ENCODE measurements at places on chromosomes 12 and 14.

DNA sequence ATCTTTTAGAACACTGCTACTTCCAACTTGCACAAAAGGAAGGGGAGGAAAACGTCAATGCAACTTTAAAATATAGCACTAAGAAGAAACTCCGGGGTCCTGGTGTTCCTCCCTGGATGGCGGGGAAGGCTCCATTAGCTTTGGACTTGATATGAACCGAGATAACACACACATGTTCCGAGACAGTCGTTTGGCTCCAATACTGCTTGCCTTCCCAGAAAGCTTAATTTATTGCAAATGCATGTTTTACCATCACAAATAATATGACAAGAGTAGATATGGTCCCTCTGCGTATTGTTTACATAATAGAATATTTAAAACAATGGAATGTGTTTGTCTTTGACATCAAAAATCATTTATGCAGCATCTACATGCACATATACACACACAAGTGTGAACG lies 87.6 kb upstream of the CLMN start:
- DNase-seq = no peak

GRCh38 chr14:77872983-77873382 lies 73.1 kb downstream of the ADCK1 start:
- DNase-seq = no peak

- no peak for DNase-seq
Measured at GRCh38 chr14:72775923-72776554, 117.9 kb downstream of the DPF3 start.

- DNase-seq = no peak
Measured at GRCh38 chr12:24591079-24591626, 357.7 kb downstream of the BCAT1 start.

DNA sequence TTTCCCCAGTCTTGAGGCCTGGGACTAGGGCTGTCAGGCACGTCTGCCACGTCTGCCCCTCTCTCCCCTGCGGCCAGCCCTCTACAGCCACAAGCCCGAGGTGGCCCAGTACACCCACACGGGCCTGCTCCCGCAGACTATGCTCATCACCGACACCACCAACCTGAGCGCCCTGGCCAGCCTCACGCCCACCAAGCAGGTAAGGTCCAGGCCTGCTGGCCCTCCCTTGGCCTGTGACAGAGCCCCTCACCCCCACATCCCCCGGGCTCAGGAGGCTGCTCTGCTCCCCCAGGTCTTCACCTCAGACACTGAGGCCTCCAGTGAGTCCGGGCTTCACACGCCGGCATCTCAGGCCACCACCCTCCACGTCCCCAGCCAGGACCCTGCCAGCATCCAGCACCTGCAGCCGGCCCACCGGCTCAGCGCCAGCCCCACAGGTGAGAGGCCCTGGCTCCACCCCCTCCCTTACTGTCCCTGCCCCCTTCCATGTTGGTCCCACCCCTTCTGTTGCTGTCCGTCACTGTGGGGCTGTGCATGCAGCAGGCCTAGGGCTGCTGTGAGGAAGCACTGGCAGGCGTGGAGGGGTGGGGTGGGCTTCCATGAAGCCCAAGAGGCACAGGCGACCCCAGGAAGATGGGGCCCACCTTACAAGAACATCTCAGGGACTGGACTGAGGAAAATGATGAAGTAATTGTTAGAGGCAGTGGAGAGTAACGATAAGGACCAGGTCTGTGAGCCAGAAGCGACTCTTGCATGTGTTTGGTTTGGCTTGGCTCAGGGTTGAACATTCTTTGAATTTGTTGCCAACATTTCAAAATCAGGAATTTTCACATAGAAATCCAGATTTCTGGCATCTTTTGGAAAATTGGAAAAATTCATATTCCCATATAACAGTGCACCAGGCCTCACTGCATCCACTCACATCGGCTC lies 16.8 kb downstream of the C12orf43 start:
- DNase-seq = no peak

DNA sequence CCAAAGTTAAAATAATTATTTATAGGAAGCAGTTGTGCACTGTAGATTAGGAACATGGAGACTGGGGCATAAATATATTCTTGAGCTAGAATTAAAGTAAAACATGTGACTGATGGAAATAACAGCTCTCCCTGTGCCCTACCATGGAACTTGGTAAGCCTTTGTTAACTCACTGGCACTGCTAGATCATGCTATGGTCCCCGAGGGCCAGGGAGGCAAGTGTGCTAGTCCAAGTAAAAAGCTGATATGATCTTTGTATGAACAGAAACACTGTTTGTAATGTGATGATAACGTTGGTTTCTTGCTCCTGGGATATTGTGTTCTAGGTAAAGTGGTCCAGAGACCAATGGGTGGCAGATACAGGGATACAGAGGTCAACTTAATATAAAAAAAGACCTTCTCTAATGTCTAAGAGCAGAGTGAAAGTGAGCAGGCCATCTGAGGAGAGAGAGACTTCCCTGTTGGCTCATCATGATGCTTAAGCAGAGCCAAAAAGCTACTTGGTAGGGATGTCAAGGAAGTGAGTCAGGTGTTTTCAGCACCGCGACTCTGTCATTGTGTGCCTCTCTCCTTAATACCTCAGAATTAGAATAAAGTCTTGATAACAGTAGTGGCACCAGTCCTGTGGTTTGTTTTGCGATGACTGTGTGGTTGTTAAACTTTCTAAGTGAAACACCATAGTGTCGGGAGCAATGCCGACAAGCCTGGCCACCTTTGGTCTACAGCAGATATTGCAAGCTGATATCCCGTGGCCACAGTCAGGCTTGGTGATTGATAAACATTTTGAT lies 27.6 kb downstream of the BICD1 start:
- DNase-seq = no peak

DNA sequence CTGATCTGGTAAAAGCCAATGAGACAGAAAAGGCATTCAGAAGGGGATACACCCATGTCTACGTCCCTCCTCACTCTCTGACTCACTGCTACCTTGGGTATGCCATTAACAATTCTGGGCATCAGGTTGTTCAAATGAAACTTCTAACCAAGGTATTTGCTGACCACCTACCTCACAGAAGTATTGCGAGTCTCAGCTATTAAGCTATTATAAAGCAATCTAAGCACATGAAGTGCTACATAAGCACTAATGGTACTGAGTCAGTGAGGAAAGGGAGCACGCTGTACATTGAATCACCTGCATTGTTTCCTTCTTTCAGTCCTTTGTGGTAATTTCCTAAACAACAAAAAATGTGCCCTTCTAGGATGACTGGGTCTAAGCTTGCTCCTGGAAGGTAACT lies 62.8 kb upstream of the CCDC91 start:
- no peak for DNase-seq

- no peak for DNase-seq
Measured at GRCh38 chr12:53816360-53817020, 64.7 kb upstream of the CISTR start.

GRCh38 chr12:123445388-123446332 lies 9.2 kb upstream of the RILPL2 start:
- DNase-seq = no peak

GRCh38 chr14:98965076-98965475 lies 306.9 kb downstream of the BCL11B start:
- DNase-seq = no peak

DNA sequence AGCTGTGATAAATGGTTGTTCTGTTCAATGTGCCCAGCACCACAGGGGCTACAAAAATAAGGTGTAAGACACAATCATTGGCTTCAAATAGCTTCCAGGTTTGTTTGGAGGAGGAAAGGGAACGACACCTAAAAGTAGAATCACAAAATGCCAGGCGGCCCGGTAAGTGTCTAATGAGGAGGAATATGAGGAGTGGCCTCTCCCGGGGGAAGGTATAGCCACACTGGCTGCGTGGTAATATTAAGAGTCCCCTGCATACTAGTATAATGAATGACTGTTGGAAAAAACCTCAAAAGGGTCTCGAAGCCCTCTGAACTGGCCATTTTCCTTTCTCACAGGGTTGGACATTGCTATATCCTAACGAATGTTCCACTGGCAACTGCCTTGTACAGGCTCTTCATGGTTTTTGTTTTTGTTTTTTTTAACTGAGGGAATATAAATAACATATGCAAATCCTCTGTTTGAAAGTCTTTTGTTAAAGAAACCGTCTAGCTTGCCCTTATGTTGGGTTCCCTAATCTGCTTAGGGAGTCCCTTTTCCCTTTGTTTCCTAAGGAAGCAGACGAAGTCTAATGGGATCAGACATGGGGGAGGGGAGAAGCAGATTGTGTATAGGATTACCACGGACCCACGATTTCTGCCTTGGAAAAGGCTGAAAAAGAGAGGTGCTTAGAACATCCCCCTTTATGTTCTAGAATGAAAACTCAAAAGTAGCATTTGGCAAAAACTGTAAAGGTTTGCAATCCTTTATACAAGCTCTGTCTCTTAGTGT lies 4.2 kb downstream of the CCDC60 start:
- DNase-seq = no peak

GRCh38 chr12:59372956-59373355 lies 222.9 kb upstream of the SLC16A7 start:
- DNase-seq = no peak

- DNase-seq = no peak
Measured at GRCh38 chr12:3124917-3125316, 47.7 kb downstream of the TSPAN9 start.

GRCh38 chr12:116426391-116427136 lies 132.6 kb upstream of the MAP1LC3B2 start:
- DNase-seq = no peak

GRCh38 chr12:6736754-6737153 lies 12.9 kb downstream of the COPS7A start:
- DNase-seq = no peak

- no peak for DNase-seq
Measured at GRCh38 chr12:6165395-6165794, 34.8 kb upstream of the CD9 start.

DNA sequence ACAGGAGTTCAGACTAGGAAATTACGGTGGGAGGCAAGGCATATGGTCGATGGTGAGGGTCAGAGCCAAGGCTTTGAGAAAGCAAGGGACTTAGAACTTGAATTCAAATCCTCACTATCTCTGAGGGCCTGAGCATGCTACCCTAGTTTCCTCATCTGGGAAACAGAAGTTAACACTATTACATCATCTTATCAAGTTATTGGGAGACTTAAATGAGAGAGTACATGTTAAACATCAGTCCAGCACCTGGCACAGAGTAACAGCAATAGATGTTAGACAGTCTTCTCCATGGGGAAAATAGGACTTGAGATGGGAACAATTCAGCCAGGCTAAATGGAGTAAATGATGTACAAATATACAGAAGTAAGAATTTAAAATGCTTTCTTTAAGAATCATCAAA lies 38.5 kb downstream of the SLC38A1 start:
- no peak for DNase-seq

GRCh38 chr14:22400655-22401259 lies 188.3 kb downstream of the DAD1 start:
- DNase-seq = no peak

DNA sequence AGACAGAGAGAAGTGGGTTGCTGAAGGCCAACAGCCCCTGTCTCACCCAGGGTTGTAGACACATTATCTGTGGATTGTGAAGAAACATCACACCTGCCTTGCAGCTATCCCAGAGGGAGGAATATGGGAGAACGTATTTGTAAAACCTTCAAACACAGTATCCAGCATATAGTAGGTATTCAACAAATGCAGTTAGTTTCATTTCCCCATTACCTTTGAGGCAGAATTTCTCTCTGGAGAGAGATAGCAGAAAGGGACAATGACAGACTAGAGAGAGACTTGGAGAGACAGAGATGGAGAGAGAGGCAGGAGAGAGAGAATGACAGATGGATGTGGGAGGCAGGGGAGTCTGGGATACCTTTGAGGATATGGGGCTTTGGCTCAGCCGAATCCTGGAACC lies 62.0 kb downstream of the WSCD2 start:
- no peak for DNase-seq
